Stimulated activated CD4-positive, alpha-beta T cell treated with anti-CD3 and anti-CD28 coated beads, Interleukin-12 subunit alpha, Interleukin-12 subunit beta, amount 100 ng/mL, for 4 hours (primary cell): ENCODE measurements at places on chromosomes 13 and 19.

DNA sequence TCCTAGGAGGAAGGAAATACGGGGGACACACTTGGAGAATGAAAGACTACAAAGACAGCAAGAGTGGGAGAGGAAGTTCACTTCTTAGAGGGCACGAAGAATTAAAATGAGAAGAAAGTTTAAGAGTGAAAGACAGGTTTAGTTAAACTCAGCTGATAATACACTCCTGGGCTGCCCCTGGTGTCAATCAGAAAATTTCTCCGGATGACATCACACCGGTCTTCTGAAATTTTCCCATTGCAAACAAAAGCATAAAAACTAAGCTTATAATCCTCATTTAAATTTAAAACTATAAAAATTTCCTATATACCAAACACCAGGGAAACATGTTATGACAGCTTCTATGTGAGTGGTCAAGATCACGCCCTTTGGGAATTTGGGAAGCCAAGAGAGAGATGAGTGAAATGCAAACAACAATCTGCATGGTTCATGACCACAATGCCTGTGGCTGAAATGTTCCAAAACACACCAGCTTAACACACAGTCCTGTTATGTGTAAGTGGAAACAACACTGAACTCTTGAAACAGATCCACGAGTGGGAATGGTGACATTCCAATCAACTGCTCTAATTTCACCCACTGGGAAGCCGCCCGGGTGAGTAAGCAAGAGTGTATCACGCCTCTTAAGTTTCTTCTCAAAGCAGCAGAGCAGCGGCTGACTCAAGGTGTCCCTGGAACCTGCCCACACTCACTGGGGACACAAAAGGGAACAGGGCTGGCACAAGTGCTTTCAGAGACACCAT is 49.0 kb downstream of the BRD4 start:
- DNase-seq = peak; percentile 34

GRCh38 chr13:93343097-93343496 is 116.5 kb downstream of the GPC6 start:
- no peak for DNase-seq

- peak; percentile 5 for DNase-seq
Observed at GRCh38 chr19:459724-460511, 915 bp downstream of the SHC2 start.

DNA sequence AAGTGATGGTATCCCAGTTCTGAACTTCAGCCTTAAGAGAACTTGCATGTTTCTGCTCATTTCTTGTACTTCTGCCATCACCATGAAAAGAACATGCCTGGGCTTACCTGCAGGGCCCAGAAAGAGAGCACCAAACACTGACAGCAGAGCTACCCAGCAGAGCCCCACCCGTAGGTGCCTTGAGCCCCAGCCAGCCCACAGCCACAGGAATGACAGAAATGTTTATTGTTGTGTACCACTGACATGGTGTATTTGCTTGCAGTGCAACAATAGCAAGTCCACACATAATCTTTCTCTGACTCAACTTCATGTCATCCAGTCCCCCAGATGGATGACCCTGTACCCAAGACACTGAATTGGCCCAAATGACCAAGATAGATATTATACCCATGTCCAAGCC is 195.2 kb downstream of the TSHZ3 start:
- DNase-seq = no peak

GRCh38 chr13:84867246-84867645 is 932.0 kb downstream of the SLITRK6 start:
- no peak for DNase-seq

DNA sequence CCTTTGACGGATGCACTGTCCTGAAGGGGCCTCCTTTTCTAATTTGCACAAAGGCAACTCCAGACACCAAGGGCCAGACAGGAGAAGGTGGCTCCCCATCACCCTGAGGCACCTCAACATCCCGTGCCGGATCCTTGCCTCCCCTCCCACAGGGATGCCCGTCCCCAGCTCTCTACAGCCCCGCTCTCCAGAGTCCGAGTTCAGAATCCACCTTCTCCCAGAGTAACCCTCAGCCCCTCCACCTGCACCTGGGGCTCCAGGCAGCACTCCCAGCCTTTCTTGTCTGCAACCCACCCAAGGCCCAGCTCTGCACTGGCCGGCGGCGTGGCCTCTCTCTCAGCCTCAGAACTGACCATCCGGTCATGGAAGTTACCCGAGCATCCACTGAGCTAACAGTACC is 4.8 kb downstream of the NDUFB7 start:
- DNase-seq = no peak

DNA sequence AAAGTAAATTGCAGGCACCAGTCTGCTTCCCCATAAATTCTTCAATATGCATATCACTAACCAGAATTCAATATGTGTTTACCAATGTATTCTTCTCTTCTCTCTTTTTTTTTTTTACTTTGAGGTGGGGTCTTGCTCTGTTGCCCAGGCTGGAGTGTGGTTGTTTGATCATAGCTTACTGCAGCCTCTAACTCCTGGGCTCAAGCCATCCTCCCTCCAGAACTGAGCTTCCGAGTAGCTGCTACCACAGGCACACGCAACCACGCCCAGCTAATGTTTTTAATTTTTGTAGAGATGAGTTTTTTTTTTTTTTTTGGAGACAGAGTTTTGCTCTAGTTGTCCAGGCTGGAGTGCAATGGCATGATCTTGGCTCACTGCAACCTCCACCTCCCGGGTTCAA is 16.8 kb downstream of the LTBP4 start:
- no peak for DNase-seq

GRCh38 chr13:30446126-30446500 is 19.6 kb downstream of the HMGB1 start:
- no peak for DNase-seq

- peak; percentile 78 for DNase-seq
Observed at GRCh38 chr19:43519436-43520088, 7.4 kb downstream of the ETHE1 start.

- DNase-seq = no peak
Observed at GRCh38 chr13:74115133-74115532, 19.1 kb downstream of the KLF12 start.

- DNase-seq = no peak
Observed at GRCh38 chr13:61670384-61671161, 254.9 kb upstream of the PCDH20 start.
